Right hindlimb (tissue), 1 donor: ENCODE measurements at places on chromosomes 11 and 22.
A peak's percentile ranks its signal among the peaks of the same experiment; 100 is the strongest.

- no peak for DNase-seq
Measured at GRCh38 chr11:2166091-2166851, 5.3 kb upstream of the INS start.

DNA sequence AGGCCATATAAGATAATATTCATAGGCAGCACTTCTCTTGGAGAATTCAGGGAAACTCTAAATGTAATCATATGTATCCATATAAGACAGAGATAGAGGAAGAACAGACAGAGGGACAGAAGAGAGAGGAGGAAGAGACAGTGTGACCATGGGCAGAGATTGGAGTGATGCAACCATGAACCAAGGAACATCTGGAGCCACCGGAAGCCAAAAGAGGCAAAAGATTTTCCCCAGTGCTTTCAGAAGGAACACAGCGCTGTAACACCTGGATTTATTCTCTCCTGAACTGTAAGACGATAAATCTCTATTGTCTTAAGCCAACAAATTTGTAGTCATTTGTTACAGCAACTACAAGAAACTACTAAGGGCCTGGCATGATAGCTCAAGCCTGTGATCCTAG is 57.7 kb downstream of the GAB2 start:
- no peak for DNase-seq

GRCh38 chr11:9752091-9752490 is 88.2 kb downstream of the SWAP70 start:
- no peak for DNase-seq

DNA sequence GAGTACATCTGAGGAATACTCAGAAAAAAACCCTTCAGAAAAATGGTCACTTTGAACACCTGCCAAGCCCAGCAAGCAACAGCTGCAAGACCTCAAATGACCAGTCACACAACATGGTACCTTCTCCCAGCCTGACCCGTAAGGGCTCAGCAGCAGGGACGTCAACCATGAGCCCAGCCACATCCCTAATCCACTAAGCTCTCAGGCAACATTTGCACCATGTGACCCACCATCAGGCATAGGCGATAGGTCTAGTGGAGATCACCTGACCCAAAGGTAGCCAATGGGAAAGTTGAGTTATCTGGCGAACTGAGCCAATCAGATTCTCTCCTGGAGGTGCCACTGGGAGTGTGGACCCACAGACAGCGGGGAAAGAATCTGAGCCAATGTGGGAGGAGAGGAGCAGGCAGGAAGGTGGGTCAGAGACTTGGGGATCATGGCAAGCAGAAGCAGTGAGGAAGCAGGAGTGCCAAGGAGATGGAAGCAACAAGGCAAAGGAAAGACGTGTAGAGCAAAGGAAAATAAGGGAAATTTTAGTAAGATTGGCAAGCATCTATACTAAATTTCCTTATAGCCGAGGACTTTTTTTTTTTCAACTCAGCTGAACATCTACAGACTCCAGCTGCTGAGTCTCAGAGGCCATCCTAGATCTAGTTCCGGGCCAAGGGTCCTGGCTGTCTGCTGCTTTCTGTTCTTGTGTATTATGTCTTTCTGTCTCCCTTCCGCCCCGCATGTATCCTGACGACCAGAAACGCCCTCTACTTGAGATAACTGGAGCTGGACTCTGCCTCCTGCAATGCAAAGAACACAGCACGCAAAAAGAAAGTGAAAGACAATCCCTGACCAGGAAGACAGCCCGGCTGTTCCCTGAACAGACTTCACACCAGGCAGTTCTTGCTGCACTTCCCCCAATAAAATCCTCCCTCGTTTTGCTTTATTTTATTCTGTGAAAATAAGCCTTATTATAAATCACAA is 11.0 kb upstream of the PLAAT2 start:
- peak; percentile 74 for DNase-seq

GRCh38 chr11:100756559-100756958 is 69.5 kb downstream of the ARHGAP42 start:
- no peak for DNase-seq

- peak; percentile 83 for DNase-seq
Measured at GRCh38 chr11:17352950-17353820, 1.6 kb downstream of the NCR3LG1 start.

DNA sequence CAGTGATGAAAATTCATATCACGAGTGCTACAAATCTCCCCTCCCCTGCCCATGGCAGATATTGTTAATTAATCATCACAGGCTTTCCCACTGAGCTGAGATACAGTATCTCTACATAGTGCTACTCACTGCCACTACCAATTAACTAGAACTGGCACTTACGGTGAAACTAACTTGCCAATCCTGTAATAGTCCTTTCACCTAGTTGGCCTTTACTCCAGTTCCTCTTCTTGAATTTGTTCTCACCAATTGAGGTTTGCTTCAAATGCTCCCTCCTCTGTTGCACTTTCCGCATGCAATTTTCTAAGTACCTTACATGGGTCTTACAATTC is 11.9 kb upstream of the PRRG4 start:
- no peak for DNase-seq

GRCh38 chr22:27032091-27032761 is 374.8 kb downstream of the MIAT start:
- DNase-seq: peak; percentile 70

DNA sequence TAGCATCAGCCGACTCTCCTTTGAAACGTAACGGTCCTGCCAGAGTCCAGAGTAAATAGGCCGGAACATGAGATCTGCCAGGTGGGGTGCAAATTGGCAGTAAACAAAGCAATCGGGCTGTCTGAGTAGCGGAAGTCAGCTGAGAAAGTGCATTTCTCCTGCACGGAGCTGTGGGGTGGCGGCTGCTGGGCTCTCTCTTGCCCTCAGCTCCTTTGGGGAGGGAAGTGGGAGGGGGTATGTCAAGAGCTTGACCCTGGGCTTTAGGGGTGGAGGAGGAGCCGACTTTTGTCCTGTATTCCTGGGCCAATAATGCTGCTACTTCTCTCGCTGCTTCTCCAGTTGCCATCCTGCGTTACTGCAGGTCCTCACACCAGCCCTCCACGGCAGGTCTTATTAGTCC is 11.6 kb downstream of the GRIK4 start:
- no peak for DNase-seq

GRCh38 chr11:65546217-65546958 is 11.8 kb downstream of the LTBP3 start:
- peak; percentile 66 for DNase-seq

GRCh38 chr11:88886796-88887195 is 179.0 kb downstream of the GRM5 start:
- no peak for DNase-seq

GRCh38 chr11:28728666-28729065 is 620.5 kb downstream of the METTL15 start:
- no peak for DNase-seq

DNA sequence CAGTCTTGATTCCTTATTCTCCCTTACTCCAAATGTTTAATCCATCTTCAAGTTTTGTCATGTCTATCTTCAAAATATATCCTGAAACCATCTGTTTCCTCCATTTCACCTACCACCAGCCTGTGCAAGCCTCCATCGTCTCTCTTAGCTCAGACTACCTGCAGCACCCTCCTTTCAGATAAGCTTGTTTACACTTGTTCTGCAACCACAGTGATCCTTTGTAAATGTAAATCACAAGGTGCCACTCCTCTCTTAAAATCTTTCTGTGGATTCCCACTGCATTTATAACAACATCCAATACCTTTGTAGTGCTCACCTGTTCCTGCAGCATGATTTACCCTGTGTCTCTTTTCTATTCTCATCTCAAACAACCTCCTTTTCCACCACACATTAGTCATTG is 31.8 kb upstream of the GPR83 start:
- DNase-seq: no peak

GRCh38 chr11:117045956-117046355 is 52.3 kb downstream of the SIK3 start:
- no peak for DNase-seq

GRCh38 chr11:123051634-123052033 is 10.3 kb downstream of the HSPA8 start:
- DNase-seq: no peak

DNA sequence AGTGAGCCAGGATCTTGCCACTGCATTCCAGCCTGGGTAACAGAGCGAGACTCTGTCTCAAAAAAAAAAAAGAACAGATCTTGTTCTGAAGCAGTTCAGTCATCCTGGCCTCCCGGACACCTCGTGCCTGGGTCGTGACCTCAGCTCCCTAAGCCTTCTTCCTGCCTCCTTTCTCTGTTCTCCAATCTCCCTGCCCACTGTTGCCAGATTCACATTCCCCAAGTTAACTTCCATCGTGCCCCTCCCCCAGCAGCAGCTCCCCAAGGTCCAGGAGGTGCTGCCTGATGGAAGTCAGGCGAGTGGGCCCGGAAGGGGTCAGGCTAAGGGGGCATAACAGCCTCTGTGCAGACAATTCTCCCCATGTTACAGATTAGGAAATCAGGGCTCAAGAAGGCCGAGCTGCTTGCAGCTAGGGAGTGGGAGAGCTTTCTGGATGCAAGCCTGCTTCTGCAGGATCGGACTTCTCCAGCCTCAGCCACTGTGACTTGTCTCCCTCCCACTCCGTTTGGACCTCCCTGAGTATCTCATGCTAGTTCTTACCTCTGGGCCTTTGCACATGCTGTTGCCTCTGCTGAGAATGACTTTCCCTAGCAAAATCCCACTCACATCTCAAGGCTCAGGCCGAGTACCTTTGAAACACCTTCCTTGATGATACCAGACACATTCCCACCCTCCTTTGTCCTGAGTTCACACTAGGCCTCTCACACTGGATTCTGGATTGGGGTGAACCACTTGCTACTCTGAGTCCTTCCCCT is 14.3 kb upstream of the TMEM184B start:
- DNase-seq: no peak

GRCh38 chr11:133834682-133835592 is 10.4 kb downstream of the SPATA19 start:
- peak; percentile 71 for DNase-seq

GRCh38 chr22:18005201-18005926 is 19.0 kb downstream of the MICAL3 start:
- DNase-seq: no peak

DNA sequence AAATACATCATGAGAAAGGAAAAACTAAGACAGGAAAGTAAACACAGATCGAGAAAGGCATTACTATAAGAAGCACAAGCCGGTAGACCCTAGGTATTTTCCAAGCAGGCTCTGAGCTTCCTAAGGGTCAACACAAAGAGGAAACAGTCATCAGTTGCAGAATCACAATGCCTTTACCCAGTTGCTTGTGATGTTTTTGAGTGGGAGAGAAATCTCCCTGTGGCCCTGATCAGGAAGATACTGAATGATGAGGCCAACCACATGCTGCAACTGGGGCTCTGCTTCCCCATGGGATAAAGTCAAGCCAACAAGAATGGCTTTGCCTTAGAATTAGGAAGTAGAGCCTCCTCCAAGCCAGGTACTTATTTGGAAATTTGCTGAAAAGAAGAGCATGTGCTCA is 132.6 kb downstream of the MICAL2 start:
- no peak for DNase-seq

GRCh38 chr11:65051398-65051858 is 6.9 kb downstream of the NAALADL1 start:
- no peak for DNase-seq

GRCh38 chr11:18754308-18754707 is 28.3 kb upstream of the IGSF22 start:
- DNase-seq: no peak

GRCh38 chr22:45064313-45065278 is 54.8 kb upstream of the PHF21B start:
- no peak for DNase-seq

GRCh38 chr11:60923800-60924109 is 505 bp upstream of the TMEM132A start:
- DNase-seq: no peak

DNA sequence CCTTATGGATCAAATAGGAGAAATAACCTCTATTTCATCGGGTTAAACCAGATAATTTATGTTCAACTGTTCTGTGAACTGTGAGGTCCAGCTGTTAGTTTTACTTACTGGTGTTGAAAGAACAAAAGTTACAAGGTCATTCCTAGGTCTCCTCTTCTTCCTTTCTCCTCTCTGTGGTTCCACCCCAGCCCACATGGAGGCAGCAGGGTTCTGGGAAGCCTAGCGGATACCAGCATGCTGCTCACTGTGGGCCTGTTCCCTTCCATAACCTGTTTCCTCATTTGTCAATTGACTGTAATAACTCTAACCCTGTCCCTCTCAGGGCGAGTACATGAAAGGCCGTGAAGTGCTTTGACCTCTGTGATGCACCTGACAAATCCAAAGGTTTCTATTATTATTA is 27.8 kb downstream of the RELT start:
- no peak for DNase-seq

- no peak for DNase-seq
Measured at GRCh38 chr11:60818057-60818456, 23.9 kb upstream of the CCDC86 start.

DNA sequence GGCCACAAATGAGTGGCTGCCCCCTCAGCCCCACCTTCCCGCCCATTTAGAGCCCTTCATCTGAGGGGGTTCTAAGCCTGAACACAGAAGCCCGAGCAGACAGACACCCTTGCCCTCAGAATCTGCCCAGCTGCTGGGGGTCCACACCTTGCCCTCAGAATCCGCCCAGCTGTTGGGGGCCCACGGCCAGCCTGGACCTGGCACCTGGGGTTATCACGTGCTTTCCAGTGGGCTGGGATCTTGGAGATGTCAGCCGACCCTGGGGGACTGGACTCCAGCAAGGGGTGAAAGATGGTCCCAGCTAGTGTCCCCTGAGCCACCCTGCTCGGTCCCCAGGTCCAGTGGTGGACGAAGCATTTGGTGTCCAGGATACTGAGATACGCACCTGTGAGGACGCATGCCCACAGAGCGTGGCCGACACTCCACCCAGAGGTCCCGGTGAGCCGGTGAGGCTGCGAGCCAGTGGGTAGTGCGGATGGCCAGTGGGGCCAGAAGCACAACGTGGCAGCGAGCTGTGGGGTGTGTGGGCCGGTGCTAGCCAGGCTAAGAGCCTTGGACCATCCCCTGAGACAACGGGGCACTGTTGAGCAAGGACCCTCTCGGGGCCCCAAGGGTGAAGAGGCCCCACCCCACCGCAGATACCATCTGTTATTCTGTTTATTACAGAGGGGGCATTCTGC is 3.1 kb upstream of the CTSD start:
- no peak for DNase-seq

DNA sequence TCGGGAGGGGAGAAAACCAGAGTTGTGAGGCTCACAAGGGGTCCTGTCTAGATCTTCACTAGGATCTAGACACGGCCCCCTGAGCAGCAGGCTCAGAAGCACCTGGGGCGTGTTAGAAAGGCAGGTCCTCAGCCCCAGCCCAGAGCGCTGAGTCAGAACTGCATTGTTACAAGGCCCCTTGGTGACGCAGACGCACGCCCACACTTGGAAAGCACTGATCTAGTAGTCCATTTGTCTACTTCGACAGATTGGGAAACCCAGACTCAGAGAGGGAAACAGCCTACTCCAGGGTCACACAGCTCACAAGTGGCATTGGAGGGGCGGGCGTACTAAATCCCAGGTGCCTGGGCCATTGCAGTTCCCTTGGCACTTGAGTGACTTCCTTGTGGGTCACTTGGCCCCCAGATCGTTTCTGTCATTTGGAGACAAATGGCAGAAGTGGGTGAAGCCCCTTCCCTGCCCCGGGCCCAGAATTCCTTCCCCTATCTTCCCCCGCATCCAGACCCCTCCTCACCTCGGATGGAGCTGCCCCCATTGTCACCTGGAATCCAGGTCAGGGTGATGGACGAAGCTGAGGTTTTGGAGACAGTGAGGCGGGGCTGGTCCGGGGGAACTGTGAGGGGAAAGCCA is 110.8 kb downstream of the CEP164 start:
- DNase-seq: no peak

- no peak for DNase-seq
Measured at GRCh38 chr22:42291287-42291686, 20.8 kb upstream of the TCF20 start.

- peak; percentile 34 for DNase-seq
Measured at GRCh38 chr11:60594998-60595642, 79.9 kb downstream of the MS4A13 start.

GRCh38 chr11:2348986-2349385 is 28.1 kb upstream of the CD81 start:
- DNase-seq: no peak
